ENCODE measurements at places on chromosomes 2 and 18.

- no peak for DNase-seq
- H3K27ac ChIP-seq = no peak overlapping the region
- no peaks in the 10 kb centered on the region for H3K27me3 ChIP-seq
- H3K4me3 ChIP-seq = no peak overlapping the region
- no peaks in the 10 kb centered on the region for H3K36me3 ChIP-seq
These were observed 74.0 kb upstream of the BCL2L11 start for GRCh38 chr2:111046670-111047069.

DNA sequence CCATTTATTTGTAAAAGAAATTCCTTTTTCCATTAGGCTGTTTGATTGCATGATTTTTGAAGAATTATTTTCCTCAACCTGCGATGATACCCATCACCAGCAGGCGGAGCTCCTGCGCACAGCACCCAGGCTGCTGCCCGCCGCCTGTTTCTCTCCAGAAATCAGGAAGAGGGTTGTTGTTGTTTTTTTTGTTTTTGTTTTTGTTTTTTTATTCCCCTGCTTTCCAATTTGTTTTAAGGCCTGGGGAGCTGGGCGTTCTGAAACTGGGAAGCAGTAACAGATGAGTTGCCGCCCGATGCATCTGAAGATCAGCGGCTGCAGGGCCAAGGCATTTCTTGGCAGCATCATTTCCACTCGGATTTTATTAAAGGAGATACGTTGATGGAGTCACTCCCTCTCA, 132.1 kb downstream of the MBP start:
- no peak overlapping the region for H3K27ac ChIP-seq
- DNase-seq = peak; percentile 25
- H3K4me3 ChIP-seq = no peak overlapping the region

- H3K27me3 ChIP-seq = no peaks in the 10 kb centered on the region
- H3K36me3 ChIP-seq = no peaks in the 10 kb centered on the region
- no peaks in the 10 kb centered on the region for H3K4me1 ChIP-seq
- H3K4me3 ChIP-seq = no peak overlapping the region
These were observed 725.0 kb upstream of the SOX11 start for GRCh38 chr2:4967206-4967605.

DNA sequence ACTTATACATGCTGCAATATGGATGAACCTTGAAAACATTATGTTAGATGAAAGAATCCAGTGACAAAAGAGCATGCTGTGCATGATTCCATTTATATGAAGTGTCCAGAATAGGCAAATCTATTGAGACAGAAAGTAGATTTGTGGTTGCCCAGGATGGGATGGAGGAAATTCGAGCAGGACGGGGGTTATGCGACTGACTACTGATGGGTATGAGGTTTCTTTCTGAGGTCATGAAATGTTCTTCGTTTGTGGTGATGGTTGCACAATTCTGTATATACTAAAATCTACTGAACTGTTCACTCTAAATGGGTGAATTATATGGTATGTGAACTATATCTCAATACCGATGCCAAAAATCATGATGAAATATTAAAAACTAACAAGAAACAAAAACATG, 18.9 kb upstream of the MTERF4 start:
- no peak for DNase-seq
- H3K27me3 ChIP-seq = no peaks in the 10 kb centered on the region
- no peak overlapping the region for H3K4me3 ChIP-seq
- H3K27ac ChIP-seq = no peak overlapping the region
- no peaks in the 10 kb centered on the region for H3K36me3 ChIP-seq

All from effector memory CD4-positive, alpha-beta T cell (primary cell).